ENCODE measurements at places on chromosomes 5 and 9.
A peak's percentile ranks its signal among the peaks of the same experiment; 100 is the strongest.

DNA sequence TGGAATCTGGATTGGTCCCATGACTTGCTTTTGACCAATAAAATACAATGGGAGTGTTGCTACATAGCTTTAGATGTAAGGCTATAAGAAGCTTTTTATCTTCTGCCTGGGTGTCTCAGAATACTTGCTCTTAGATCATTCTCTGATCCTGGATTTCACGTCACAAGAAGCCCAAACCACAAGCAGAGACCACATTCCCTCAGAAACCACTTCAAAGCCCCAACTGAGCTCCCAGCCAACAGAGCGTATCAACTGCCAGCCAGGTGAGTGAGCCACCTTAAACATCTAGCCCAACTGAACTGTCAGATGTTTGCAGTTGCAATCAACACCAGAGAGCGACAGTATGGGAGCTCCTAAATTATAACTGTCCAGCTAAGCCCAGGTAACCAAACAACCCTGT is 687.1 kb downstream of the TLE1 start:
- peak; percentile 40 for DNase-seq

GRCh38 chr5:58460002-58460731 is at the start of gene PLK2:
TSS of gene PLK2 (minus strand) at chr5:58460086. CDS start at chr5:58459959, 127 bp downstream.
- DNase-seq, result peak; percentile 90

- DNase-seq, result no peak
These were observed 4.4 kb upstream of the ZNF484 start for GRCh38 chr9:92882276-92882675.

DNA sequence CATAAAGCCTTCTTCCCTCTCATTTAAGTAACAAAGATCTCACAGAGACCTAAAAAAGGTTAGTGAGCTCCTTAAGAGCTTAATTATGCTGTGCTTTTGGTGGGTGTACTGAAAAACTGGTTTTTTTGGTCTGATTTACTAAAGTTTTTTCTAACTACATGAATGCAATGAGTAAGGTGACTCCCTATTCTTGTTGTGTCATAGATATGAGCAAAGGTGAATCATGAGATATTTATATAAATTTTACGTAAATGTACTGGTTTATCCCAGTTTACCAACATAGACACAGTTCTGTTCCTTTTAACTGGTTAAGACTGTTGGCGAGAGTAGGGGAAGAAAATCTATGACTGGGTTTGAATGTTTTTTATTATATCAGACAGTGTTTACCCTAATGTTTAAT is 250.5 kb downstream of the NR2F1-AS1 start:
- DNase-seq, result no peak

DNA sequence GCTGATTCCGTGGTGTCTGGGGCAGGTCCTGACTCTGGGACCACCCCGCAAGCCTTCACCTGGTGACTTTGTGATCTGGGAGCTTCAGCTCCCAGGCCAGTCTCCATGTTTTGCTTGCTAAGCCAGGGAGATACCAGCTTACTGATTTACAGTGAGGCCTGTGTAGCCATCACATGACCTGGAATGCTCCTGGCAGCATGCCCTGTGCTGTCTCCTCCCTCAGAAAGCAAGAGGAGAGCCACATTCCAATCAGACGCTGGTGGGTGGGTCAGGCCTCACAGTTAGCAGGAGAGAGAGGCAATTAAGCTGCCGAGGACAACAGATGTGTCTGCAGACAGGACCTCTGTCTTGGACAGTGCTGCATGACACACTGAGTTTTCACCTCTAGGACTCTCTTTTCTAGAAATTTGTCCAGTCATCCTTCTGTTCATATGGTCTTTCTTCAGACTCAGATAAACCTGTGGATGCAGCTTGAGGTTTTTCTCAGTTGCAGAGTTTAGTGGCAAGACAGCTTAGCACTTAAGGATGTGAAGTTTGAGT is 24.4 kb upstream of the GRPEL2 start:
- DNase-seq, result no peak

DNA sequence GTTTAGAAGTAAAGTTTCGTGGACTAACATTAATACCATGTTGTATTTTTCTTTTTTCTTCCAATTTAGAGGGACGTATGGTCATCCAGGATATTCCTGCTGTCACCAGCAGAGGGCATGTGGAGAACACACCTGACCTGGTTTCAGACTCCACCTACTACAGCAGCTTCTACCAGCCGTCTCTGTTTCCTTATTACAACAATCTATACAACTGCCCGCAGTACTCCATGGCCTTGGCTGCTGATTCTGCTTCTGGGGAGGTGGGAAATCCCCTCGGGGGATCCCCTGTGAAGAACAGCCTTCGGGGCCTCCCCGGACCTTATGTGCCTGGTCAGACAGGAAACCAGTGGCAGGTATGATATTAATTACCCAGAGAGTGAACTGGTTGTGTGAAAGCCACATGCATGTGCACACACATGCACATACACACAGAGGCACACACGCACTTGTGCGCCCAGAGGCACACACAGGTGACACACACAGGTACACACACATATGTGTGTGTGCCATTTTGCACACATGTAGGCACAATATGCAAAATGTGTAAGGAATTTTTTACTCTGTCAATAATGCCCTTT is 52.4 kb downstream of the DMRT1 start:
- DNase-seq, result peak; percentile 78

DNA sequence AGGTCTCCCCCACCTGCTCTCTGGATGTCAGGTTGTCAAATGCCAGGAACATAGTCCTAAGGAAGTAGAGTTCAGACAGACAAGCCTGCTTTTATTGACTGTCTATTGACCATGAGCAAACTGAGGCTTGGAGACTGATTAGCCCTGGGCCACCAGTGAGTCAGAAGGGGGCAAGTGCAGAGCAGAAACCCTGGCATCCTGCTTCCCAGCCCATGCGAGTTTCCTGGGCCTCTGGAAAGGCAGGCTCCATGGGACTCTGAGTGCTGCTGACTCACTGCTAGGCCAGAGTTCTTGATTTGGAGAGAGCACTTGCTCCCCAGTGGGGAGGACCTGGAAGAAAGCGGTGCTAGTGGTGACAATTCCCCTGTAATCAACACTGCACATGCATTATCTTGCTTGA is 2.8 kb upstream of the HBEGF start:
- no peak for DNase-seq

All from CD4-positive, alpha-beta T cell (primary cell).